ENCODE measurements at places on chromosomes 6 and 20.

- DNase-seq = no peak
Measured at GRCh38 chr6:150175586-150176151, 32.8 kb downstream of the PPP1R14C start.

DNA sequence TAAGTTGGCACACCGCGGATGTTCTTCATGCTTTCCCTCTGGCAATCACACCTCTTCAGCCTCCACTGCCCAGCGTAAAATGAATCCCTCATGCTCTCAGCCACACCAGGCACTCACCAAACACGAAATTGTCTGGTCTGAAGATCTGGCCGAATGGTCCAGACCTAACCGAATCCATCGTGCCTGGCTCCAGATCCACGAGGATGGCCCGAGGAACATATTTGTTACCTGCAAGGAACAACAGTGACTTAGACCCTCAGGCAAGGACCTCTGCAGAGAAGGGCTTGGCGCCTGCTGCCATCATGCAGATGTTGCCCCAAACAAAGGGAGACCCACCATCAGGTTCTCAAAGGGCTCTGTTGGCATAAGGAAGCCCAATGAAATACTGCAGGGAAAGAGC lies 1.4 kb downstream of the TUBB2B start:
- DNase-seq = no peak

- DNase-seq = no peak
Measured at GRCh38 chr6:136763716-136764516, 28.4 kb downstream of the MAP3K5 start.

DNA sequence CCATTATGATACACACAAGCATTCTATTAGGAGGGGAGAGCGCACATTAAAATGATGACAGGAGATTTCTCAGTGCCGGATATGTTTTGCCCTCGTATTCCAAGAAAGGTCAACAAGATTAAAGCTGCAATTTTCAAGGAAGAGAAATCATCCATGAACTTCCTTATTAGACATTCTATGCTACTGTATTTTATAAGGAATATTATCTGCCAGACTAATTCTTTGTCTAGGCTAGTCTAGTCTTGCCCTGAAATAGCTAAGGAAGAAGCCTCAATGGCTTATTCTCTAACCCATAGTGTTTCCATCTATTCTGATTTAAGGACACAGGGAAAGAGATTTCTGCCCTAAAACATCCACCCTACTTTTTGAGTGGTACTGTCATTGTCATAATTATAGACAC lies 315.4 kb downstream of the ADGRG6 start:
- DNase-seq = no peak

- DNase-seq = no peak
Measured at GRCh38 chr20:63264519-63264918, 8.1 kb upstream of the ARFGAP1 start.

- no peak for DNase-seq
Measured at GRCh38 chr6:154487367-154488247, 22.9 kb downstream of the CNKSR3 start.

- no peak for DNase-seq
Measured at GRCh38 chr20:53222416-53222815, 250.3 kb downstream of the TSHZ2 start.

DNA sequence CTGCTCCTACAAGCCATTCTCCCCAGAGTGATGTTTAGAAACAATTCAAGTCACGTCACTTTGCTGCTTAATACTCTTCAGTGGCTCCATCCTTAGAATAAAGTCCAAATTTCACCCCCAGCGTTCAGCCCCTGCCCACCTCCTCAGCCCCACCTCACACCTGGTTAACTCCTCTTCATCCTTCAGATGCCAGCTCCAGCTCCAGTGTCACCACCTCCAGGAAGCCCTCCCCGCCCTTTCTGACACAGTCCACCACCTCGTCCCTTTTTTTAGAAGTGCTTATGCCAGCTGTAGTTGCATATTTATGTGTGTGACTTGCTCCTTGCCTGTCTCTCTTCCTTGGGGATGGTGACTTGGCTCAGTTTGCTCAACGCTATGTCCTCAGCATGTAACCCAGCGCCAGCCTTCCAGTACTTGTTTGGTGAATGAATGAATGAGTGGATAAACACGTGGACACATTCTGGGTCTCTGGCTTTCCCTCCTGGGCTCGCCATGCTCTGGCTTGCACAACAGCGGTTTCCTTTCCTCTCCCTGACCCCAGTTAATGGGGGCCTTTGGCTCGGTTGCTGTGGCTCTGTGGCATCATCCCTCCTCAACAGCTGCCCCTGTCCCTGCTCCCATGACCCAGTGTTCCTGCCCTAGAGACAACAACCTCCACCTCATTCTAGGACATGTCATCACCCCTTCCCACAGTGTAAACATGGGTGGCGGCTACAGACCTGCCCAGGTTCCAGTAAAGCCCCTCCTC lies 3.7 kb upstream of the IP6K3 start:
- DNase-seq = no peak

DNA sequence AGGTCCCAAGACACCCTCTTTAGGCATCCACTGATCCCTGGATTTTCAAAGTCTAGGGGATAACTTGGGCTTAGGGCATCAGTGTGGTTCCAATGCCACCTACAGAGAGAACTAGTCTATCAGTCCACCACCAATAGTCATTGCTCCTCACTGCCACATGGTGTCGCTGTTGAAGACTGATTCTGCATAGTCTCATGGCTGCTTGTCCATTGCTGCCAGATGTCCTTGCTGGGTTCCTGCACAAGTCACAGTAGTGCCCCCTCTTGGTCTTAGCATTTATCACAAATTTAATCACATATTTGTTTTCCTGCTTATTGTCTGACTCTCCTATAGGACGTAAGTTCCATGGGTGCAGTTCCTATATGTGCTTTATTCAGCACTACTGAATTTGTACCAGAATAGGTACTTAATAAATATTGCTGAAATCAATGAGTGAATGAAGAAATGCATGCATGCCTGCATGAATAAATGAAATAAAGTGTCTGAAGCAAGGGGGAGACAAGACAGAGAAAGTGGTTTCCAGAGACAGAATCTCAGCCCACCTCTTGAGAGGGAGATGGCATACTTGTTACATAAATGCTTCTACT lies 45.9 kb upstream of the RALY start:
- DNase-seq = no peak

GRCh38 chr20:14775778-14776177 lies 438.4 kb upstream of the FLRT3 start:
- DNase-seq = no peak

DNA sequence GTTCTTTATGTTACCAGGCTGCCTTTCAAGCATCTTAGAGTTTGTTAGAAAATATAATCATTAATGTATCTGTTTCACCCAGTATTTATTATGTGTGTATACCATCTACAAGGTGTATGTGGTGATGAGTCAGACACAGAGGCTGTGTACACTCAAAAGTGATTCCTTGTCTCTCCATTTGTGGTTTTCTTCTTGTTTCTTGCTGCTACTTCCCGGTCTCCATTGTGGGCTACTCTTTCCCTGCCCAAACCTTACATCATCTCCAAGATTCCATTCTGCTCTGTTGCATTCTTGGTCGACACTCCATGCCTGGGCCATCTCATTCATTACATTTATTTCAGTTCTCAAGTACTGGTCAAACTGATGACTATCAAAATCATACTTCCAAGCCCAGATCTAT lies 182.2 kb upstream of the STXBP5 start:
- no peak for DNase-seq

GRCh38 chr6:142318714-142319113 lies 16.9 kb downstream of the ADGRG6 start:
- no peak for DNase-seq

DNA sequence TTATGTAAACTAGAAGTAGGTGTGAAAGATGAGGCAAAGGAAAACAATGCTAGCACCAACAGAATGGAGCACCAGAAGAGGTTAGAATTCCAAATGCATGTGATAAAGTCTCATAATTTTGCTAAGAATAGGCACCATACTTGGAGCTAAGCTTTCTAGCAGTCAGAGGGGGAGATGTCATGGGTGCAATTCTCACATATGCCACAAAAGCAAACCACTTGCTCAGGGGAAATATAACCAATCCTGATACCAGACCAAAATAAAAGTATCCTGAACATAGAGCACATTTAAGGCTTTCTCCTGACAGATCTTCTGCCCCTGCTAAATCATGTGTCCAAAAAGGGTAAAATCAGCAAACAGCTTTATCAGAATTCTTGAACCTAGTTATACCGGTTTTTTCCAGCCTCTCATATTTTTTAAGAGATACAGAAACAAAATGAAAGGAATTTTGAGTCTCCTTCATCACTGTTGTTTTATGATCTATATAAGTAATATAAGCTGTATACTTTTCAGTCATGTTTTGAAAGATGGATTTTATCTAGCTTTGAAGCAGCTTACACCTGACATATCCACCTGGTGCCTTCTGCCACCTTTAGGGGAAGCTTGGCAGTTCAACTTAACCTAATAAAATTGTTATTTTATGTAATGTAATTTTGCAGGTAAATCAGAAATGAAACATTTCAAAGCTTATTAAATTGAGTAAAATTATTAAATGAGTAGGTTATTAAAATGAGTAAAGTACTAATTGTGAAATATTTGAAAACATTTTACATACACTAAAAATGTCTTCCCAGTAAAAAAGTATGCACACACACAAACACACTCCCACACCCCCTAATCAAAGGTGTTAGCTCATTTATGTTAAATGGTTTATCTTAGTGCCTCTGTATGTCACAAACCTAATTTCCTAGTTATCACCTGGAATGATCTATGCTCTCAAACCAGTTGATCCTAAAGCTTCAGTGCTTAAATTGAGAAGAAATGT lies 2.8 kb downstream of the SPO11 start:
- no peak for DNase-seq

DNA sequence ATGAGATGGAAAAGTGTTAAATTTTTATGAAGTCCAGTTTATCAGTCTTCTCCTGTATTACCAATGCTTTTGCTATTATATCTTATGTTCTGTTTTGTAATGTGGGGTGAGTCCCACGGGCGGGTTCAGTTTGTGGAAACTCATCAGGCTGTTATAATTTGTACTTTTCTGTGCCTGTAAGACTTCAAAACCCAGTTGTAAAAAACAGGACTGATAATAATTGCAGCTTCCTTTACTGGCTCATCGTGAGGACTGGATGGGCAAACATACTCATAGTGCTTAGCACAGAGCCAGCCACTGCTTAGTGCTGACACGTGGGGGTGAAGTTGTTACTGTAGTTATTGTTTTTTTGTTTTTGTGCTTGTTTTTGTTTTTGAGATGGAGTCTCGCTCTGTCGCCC lies 45.6 kb downstream of the TGM2 start:
- no peak for DNase-seq

DNA sequence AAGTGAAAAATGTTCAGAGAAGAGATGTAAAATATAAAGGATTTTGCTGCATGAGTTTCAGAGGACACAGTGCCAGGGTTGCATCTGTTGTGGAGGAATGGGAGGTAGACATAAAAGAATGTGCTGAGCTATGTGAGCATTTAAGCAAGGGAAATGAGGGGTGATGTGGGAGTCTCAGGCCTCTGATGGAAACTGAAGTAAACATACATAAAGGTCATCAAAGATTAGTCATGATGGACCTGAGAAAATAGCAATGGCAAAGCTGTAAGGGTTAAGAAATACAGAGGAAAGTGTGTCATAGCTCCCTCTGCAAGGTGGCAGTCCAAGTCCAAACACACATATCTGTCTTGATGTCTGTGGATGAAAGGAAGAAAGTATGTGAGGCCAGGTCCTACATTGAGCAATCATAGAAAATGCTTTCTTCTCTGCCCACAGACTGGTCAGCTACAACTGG lies 306.6 kb upstream of the ECI2 start:
- no peak for DNase-seq

GRCh38 chr20:25586877-25587276 lies 1.5 kb upstream of the NINL start:
- no peak for DNase-seq

DNA sequence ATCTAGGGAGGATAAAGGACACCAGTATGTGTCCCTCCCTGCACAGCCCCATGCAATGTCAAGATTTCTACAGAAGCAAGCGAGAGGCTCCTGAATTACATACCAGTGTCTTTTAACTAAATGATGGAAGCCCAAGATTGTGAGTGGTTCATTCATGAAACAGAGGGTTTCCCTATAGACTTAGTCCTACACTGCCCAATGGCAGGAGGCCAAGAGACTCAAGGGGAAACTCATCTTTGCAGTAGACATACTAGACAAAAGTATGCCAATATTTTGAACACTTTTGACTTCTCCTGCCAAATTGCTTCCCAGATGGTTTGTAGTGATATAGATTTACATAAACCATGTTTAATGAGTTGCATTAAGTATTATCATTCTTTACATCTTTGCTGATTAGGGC lies 557.2 kb upstream of the JAG1 start:
- DNase-seq = no peak

DNA sequence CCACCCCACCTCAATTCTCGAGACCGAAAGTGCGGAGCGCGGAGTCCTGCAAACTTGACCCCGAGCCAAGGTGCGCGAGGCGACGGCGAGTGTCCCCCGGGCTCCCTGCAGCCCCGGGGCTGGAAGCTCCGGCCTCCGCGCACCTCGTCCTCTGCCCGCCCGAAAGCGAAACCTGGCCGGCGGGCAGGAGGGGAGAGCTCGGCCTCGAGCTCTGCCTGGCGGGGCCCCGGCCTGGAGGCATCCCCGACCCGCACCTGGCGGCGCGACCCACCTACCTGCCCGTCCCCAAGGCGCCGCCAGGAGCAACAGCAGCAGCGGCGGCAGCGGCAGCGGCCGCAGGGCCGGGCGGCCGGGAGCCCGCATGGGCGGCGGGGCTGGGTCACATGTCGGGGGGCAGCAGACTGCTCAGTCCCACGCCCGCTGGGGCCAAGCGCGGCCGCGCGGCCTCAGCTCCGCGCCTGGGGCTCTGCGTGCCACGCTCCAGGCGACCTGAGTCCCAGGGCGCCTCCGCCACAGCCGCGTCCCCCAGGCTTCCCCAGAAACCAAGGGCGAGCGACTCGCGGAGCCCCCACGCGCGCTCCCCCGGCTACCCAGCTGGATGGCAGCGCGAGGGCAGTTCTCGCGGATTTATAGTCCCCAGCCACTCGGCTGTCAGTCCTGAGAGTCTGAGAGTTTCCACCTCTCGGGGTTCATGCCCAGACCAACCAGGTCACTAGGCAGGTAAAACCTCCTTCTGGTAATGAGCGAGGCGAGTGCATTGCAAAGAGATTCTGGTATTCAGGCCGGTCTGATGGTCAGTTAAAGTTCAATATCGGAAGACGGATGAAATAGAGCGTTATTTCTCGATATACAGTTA lies at the start of gene IL20RA:
IL20RA (minus strand) TSS at position 600 of the 856 bp plus-strand sequence; CDS start at position 363, 237 bp downstream.
- DNase-seq = no peak

Data from activated effector memory CD4-positive, alpha-beta T cell treated with Interleukin-2 at 50 U/mL for 16 hours (primary cell).